CD4-positive, alpha-beta T cell treated with Interleukin-4 for 1 hour (primary cell): ENCODE measurements at places on chromosomes 5 and 9.

DNA sequence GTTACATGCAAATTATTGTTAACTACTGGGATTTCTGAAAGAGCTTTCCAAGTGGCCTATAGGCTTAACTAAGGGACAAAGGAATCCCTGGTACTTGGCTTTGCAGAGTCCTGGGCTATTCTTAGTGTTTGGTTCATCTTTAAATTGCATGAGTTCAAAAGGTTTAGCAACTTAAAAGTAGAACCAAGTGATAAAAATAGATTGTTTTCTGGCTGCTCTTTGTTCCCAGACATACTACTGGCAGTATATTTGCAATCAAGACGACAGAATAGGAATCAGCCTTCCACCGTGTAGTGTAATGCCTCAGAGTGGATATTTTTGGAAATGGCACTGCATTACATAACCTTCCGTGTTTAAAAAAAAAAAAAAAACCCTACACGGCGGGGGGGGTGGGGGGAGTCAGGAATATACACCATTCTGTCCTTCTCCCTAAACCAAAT, 1.0 kb downstream of the NREP start:
- no peak for DNase-seq

GRCh38 chr9:115209601-115210306, 91.8 kb upstream of the TNC start:
- DNase-seq: no peak

GRCh38 chr5:36653044-36653705, 46.8 kb downstream of the SLC1A3 start:
- DNase-seq: no peak

GRCh38 chr5:174300118-174300940, 254.8 kb downstream of the NSG2 start:
- DNase-seq: no peak

GRCh38 chr5:128413356-128413755, 124.7 kb downstream of the FBN2 start:
- no peak for DNase-seq

- no peak for DNase-seq
These were observed 592.1 kb downstream of the PRELID2 start for GRCh38 chr5:145243016-145243415.

- no peak for DNase-seq
These were observed 196.2 kb downstream of the AOPEP start for GRCh38 chr9:94922691-94923107.
